ENCODE measurements at places on chromosomes 5 and 9.

DNA sequence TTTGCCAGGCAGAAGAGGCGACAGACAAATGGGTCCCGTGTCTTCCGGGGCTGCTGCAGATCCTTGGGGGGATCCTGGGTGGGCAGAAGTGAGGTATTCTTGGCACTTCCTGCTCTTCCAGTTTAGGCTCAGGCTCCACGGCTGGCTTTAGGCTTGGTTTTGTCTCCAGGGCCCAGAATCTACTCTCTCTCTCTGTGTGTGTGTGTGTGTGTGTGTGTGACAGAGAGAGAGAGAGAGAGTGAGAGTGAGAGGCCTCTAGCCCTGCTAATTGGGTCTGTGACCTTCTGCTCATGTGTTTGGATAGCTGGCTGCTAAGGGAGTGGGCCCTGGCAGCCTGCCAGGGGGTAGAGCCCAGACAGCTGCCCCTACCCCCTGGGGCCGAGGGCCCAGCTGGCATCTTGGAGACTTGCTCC lies 39.3 kb downstream of the CRB2 start:
- DNase-seq, result no peak

DNA sequence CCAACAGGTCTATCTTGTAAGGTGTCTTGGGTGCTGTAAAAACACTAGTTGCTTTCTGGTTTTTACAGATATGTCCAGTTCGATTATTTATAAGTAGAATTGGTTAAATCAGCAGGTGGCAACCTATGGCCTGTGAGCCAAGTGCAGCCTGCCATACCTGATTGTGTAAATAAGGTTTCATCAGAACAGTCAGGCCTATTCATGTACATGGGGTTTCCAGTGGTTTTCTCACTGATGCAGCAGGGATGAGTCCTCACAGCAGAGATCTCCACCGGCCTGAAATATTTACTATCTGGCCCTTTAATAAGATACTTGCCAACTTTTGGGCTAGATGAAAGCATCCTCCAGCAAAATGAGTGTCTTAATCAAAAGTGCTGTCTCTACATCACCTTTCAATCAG lies 132.9 kb upstream of the ICE1 start:
- no peak for DNase-seq

DNA sequence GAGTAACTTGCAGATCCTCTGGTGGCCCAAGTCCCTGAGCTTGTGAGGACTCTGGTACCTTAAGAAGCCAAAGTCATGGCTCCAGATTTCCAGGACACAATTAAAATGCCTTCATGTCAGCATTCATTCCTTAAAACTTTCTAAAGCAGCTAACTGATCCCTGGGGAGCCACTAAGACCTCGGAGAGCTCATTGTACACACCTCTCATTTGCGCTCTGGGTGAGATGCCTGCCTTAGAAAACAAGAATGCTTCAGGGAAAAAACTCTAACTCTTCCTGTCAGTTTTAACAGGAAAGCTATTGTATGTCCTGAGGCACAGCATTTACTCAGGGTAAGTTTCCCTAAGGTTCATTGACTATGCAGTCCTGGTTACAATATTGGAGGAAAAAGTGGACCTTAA lies 285.0 kb downstream of the EFNA5 start:
- no peak for DNase-seq

DNA sequence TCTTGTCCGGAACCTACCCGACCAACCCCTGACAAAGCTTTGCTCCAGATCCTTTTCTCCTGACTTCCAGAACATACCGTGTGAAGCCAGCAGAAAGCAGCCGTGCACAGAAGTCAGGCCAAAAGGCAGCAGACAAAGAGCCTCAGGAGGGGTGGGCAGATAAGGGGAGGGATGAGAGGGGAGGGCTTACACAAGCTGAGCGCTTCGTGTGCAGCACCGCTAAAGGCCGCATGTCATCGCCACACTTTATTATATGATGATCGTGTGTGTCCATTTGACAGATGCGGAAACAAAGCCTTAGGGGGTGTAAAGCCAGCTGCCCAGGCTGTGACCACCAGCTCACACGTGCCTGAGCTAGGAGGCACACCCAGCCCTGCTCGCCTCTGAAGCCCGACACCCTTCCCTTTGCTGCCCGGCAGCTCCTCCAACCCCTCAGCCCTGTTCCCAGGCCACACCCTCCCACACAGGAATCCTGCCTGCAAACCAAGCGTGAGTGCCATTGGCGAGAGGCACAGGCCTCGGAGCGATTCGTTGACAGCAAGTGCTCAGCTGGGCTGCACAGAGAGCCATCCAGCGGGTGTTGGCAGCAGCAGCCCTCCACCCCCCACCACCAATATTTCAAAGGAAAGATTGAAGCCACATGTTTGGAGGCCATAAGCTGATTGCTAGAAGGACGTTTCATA lies 170.5 kb upstream of the SMIM23 start:
- peak; percentile 22 for DNase-seq

- DNase-seq, result no peak
Measured at GRCh38 chr9:38074441-38074961, 5.5 kb upstream of the SHB start.

- no peak for DNase-seq
Measured at GRCh38 chr5:136763548-136763947, 398.2 kb upstream of the TRPC7 start.

DNA sequence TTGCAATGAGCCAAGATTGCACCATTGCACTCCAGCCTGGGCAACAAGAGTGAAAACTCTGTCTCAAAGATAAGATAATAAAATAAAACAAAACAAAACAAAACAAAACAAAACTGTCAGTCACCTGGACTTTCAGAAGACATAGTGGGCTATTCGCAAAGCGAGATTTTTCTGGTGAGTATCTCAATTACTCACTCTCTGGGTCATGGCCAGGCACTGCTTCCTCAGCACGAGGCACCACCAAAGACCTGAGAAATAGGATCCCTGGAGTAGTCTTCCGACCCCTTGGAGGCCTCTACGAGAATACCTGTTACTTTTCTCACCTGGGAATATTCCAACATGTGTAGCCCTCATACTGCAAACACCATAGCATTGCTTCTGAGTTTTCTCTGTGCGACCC lies 201.7 kb upstream of the ZNF618 start:
- DNase-seq, result no peak

- DNase-seq, result no peak
Measured at GRCh38 chr5:151030379-151030778, 10.0 kb downstream of the GPX3 start.

DNA sequence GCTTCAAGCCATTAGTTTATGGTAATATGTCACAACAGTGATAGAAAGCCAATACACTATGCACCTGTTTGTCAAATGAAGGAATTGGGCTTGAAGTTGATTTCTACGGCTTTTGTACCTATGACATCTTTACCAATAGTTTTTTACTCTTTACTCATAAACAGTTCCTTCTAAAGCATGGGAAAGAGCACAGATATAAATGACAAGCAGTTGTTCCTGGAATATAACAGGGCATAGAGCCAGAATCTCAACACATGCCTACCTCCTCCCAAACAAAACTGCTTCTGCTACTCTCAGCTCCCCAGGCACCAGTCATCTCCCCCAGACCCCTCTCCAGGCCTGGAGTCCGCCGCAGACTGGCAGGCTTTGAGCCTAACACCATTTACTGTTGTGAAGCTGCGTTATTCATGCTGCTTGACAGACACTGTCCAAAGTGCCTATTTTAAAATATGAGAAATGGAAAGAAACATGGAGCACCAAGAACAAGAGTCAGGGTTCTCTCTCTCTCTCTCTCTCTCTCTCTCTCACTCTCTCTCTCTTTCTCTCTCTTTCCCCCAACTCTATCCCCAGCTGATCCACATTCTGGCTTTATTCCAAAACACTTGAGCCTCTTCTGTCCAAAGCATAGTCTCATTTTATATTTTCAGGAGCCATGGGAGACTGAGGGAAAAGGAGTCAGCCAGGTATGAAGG lies 111.6 kb downstream of the ADRB2 start:
- DNase-seq, result no peak

DNA sequence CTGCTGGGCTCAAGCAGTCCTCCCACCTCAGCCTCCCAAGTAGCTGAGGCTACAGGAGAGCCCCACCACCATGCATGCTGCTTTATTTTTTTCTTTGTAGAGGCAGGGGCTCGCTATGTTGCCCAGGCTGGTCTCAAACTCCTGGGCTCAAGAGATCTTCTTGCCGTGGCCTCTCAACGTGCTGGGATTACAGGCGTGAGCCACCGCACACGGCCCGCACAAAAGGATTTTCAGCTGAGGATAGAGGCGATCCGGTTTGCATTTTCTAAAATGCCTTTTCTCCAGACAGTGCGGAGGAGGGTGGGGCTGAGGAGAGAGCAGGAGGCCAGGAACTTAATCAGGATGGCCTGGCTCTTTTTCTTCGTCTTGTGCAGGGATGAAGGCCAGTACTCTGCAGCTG lies 6.9 kb downstream of the HRH2 start:
- DNase-seq, result no peak

DNA sequence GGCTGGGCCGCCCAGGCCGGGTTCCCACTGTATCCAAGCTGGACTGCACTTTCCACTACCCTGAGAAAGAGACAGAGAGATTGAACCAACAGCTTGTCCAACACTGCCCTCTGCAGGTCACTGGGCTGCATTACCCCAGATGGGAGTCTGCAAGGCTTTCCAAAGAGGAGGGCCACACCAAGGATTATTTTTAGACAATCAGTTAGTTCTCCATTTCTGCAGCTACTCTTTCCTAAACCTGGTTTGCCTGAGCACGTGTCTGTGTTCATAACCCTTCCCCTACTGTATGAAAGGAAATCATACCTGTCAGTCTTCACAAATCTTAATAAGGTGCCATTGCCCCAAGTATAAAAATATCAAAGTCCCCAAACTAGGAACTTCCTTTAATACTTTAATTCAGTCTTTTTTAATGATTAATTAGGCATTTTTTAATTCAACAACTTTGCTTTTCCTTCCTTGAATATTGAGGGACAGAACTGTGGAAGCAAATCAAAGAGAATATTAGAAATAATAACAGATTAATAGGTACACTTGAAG lies 13.4 kb upstream of the FGF1 start:
- peak; percentile 80 for DNase-seq

- peak; percentile 61 for DNase-seq
Measured at GRCh38 chr9:117926031-117926658, 221.9 kb downstream of the TLR4 start.

- DNase-seq, result peak; percentile 41
Measured at GRCh38 chr5:77224672-77225355, 14.3 kb downstream of the PDE8B start.

DNA sequence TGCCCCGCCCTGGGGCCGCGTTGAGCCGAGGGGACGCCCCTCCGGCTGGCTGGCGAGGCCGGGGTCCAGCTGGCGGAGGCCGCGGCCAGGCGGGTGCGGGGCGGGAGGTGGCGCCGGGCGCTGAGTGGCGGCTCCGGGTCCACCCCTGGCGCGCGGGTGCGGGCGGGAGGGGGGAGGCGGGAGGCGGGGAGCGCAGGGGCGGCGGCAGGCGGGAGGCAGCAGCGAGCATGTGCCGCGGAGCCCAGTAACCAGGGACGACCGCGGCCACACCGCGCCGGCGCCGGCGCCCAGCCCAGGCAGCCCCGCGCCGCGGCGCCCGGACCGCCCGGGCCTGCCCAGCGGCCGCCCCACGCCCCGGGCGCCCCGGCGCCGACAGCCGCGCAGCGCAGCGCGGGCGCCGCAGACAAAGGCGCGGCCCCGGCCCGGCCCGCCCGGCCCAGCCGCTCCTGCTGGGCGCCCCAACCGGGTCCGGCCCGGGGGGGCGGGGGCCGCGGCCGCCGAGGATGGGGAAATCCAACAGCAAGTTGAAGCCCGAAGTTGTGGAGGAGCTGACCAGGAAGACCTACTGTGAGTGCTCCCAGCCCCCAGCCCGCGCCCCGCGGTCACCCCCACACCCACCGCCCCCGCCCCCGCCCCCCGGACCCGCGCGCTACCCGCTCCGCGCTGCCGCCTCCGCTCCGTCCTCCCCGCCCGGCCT lies at the start of gene NCS1:
Gene NCS1 (plus strand): TSS at position 244 of the 697 bp plus-strand sequence. CDS start 260 bp downstream, at position 504.
- DNase-seq, result peak; percentile 80

GRCh38 chr9:129245276-129245675 lies 67.2 kb upstream of the IER5L start:
- DNase-seq, result peak; percentile 22

GRCh38 chr5:4212981-4213819 lies 617.6 kb downstream of the IRX1 start:
- no peak for DNase-seq

Data from kidney tubule cell (primary cell).